ENCODE measurements at places on chromosomes 6 and 20.

DNA sequence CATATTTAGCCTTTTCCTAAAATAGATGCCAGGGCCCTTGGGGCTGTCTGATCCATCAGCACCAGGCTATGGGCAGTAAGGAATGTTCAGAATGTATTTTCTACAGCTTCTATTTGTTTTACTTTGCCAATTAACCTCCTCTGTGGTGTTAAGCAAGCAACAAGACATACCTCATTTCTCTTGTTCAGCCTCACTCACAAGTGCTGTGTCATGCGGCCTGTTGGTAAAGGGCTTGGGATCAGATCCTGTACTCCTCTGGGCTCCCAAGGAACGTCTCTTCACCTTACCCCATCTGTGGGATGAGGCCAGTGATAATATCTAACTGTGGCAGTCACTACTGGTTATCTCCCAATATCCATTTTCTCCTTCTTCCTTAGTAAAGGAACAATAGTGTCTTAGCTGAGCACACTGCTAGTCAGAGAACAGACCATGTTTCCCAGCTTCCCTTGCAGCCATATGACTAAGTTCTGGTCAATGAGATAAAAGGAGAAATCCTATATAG is 7.0 kb upstream of the DSTN start:
- DNase-seq, result peak; percentile 74

GRCh38 chr6:25147223-25147622 is 132.0 kb upstream of the CARMIL1 start:
- no peak for DNase-seq

DNA sequence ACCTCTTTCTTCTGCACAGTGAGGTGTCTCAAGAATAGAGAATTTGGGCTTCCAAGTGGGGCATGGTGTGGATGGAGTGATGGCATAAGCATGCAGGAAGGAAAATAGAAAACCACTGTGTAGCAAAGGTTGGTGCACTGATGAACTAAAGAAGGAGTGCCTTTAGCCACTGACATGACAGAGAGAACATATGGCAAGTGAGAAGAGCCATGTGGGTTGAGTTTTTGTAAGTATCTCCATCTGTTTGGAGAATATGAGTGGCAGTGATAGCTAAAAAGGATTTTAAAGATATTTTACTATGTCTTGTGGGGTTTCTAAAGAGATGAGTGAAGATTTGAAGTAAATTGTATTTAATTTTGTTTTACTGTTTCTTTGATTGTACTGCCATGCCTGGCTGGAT is 160.5 kb upstream of the GRIK2 start:
- no peak for DNase-seq

DNA sequence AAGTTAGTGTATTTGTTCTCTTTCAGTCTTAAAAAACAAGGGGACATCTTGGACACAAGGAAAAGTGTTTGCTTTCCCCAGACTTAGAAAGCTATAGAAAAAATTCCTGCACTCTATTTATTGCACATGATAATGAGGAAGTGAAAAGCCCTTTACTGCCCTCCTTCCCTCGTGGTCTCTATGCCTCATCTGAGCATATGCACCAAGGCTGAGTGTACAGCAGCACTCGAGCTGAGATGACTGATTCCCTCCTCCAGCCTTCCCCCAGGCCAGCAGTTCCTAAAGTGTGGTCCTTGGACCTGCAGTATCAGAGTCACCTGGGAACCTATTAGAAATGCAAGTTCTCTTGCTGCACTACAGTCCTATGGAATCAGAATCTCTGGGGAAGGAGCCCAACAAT is 14.3 kb upstream of the LAMP5 start:
- no peak for DNase-seq

- DNase-seq, result no peak
These were observed 26.5 kb upstream of the ZBTB22 start for GRCh38 chr6:33343953-33344611.

DNA sequence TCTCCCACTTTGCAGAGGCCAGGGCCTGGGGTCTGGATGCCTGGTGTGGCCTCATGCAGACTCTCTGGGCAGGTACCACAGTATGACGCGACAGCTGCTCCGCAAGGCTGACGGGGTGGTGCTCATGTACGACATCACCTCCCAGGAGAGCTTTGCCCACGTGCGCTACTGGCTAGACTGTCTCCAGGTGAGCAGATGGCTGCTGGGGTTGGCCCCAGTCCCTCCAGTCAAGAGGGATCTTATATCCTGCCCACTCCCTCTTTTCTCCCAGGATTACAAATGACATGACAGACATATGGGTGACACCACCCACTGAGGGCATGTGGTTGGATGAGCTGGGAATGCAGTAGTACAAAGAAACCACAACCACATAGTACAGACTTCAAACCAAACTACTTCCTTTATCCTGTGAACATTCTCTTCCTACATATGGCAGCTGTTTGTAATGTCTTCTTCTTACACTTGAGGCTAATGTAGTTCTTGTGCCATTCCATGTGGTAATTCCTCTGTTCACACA is 29.9 kb downstream of the RAB44 start:
- no peak for DNase-seq

GRCh38 chr6:3164388-3164787 is 7.0 kb upstream of the TUBB2A start:
- no peak for DNase-seq

DNA sequence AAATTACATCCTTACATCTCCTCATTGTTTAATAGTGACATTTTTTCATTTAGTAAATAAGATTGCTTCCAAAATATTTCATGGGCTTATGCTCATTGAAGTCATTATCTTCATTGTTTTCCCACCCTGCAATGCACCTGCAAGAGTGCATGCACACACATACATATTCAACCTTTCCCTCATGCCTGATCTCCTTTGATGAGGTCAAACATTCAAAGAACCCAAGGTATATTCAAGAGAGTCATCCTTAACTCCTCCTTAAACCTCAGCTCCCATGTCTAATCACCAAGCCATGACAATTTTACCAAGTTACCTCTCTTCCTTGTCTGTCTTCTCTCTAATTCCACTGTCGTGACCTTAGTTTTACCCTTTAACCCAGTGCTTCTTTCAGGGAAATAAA is 56.5 kb downstream of the HIVEP2 start:
- no peak for DNase-seq

DNA sequence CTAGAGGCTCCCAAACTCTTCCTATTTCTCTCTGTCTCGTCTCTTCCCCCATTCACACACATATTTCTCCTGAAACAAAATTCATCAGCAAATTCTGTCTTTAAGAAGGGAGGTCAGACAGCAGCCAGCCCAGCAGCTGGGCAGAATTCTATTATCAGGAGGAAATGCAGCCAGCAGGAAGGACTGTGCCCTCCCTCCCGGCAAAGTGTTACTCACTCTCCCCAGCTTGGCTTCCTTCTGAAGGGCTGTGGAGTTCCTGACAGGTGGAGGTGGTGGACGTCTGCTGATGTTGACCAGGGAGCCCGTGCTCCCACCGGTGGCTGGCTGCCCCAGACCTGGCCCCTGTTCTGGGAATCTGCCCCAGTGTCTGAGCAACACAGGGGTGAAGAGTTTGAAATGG is 37.3 kb downstream of the KCNB1 start:
- DNase-seq, result peak; percentile 30

- DNase-seq, result peak; percentile 63
These were observed at the start of gene BEND6 for GRCh38 chr6:56954403-56955170. TSS of gene BEND6 (plus strand) at chr6:56955107. CDS start at chr6:56981811, 26,704 bp downstream.

GRCh38 chr6:79911992-79912391 is 35.4 kb downstream of the ELOVL4 start:
- no peak for DNase-seq

GRCh38 chr6:99185525-99185924 is 163.9 kb downstream of the FAXC start:
- no peak for DNase-seq

- no peak for DNase-seq
These were observed 1.5 kb upstream of the STX16 start for GRCh38 chr20:58649288-58650180.

DNA sequence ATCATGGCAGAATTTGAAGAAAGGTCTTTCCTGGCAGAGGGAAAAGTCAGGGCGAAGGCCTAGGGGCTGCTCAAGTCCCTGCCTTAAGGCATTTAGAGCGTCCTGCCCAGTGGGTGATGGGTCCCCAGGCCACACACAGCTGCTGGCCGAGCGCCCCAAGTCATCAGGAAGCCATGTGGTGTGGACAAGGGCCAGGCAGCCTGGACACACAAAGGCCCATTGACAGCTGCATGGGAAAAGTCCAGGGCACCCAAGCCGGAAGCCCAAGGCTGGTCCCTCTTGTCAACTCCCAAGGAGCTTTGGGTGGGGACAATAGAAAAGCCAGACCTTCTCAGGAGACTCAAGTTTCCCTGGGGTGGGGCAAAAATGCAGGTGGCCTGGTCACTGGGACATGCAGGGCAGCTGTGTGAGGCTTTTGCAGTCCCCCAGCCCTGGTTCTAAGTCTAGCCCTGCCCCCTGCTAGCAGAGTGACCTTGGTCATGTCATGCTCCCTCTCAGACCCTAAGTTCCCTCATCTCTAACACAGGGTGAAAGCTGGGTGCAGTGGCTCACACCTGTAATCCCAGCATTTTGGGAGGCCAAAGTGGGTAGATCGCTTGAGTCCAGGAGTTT is 44.3 kb upstream of the PTGIS start:
- no peak for DNase-seq

DNA sequence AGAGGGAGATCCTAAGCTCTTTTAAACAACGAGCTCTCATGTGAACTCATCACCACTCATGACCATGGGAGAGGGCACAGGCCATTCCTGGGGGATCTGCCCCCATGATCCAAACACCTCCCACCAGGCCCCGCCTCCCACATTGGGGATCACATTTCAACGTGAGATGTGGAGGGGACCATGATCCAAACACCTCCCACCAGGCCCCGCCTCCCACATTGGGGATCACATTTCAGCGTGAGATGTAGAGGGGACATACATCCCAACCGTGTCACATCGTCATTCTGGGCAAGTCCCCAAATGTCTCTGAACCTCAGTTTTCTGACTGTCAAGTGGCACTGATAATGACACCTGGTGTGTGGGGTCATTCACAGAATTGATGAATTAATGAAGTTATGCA is 641.8 kb downstream of the CDH26 start:
- DNase-seq, result no peak

DNA sequence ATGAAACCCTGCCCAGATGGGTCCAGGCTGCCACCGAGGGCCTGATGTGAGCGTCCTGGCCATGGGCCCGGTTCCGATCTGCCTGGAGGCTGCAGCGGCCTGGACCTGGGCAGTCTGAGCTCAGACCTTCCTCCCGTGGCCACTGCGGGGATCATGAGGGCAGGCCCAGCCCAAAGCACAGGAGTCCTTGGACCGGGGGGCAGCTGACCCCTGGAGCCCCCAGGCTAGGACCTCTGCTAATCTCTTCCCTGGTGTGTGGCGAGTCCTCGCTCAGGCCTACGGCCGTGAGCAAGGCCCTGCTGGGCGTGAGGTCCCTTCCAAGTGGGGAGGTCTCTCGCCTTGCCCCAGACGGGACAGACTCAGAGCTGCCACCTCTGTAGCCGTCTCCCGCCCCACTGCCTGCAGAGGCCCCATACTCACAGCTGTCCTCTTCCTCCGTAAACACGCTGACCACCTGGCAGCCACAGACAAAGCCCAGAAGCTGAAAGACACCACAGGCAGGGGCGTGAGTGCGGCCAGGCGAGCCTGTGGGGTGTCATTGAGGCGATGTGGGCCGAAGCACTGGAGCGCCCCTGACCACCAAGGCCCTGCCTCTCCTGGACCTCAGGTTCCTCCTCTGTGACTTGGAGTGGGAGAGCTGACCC is 8.0 kb downstream of the BIRC7 start:
- DNase-seq, result no peak

DNA sequence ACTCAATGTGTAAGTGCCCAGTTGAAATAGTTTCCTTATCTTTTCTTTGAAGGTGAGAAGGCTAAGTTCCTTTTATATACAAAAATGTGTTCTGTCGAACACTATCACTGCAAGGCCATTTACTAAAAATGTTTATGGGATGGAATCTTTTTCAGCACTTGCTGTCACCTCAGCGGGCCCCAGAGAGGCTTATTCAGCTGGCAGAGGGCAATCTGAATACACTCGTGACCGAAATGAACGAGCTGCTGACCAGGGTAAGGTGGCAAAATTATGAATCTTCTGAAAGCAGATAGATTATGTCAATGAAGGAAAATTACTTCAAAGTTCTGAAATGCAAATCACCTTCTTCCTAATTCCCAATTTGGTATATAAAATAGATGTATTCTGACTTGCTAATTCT is 340.2 kb downstream of the ARHGAP18 start:
- no peak for DNase-seq

DNA sequence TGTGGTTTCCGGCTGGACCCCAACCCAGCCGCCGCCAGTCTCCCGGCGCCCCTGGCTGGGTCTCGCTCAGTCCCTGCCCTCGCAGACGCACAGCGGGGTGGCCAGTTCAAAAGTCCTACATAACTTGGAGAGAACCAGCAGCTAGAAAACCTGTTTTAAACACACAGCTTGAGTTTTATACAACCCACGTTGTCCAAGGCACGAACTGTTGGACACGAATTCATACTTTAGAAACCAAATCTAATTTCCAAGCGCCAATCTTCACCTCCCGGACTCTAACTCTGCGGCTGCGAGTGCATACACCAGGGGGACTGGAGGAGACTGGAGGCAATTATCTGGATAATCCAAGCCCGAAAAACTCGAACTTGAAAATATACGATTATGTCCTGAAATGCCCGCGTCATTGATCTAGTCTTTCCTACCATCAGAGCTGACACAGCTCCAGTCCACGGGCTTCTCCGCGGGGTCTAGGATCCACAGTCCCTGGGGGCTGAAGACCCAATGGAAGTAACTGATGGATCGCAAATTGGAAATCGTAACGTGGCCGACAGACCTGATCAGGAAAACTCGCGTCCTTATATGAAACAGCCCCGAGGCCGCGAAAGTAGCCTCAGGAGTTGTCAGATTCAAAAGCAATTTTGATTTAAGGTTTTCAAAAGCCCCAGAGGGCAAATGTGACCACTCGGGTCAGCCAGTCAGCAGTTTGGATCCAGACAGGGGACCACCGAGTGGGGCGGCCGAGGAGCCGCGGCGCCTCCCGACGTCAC is 843 bp upstream of the HEY2 start:
- peak; percentile 16 for DNase-seq

- DNase-seq, result no peak
These were observed 4.6 kb upstream of the DDX27 start for GRCh38 chr20:49214571-49214970.

- DNase-seq, result no peak
These were observed 27.6 kb upstream of the MCUR1 start for GRCh38 chr6:13841936-13842335.

GRCh38 chr20:31537116-31537871 is 23.1 kb downstream of the HM13 start:
- no peak for DNase-seq

DNA sequence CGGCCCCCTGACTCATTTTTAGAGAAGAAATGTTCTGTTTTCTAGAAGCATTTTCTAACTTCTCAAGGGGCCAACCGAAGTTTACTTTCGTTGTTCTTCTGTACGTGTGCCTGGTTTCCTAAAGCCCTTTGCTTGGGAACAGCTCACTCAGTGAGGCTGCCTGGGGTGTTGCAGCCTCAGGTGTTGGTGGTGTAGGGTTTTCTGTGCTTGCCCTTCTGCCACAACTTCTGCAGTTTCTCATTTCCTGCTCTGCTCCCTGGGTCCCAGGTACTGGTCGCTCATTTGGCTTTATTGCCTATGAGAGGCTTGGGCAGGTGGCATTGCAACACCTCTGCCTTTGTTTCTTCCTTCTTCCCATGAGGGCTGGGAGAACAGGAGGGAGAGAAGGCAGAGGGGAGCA is 278.3 kb downstream of the SOX4 start:
- no peak for DNase-seq

All from MCF 10A (cell line).